ENCODE measurements at places on chromosomes 12 and 14.

DNA sequence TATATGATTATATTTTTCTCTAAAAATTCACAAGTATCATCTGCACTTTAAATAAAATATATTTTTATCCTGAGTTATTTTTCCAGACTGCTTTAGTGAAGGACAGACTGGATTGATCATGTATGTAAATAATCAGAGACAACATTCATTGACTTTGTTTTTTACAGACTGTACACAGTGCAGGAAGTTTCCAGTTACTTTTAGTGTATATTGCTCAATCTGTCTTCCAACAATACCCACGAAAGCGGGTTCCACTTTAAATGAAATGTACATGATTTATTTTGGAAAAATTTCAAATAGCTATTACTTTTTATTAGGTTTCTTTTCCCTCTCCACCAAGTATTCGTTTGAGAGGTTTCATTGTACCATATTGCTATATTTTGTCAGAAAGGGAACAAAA, 497.0 kb downstream of the FSCB start:
- DNase-seq = no peak

DNA sequence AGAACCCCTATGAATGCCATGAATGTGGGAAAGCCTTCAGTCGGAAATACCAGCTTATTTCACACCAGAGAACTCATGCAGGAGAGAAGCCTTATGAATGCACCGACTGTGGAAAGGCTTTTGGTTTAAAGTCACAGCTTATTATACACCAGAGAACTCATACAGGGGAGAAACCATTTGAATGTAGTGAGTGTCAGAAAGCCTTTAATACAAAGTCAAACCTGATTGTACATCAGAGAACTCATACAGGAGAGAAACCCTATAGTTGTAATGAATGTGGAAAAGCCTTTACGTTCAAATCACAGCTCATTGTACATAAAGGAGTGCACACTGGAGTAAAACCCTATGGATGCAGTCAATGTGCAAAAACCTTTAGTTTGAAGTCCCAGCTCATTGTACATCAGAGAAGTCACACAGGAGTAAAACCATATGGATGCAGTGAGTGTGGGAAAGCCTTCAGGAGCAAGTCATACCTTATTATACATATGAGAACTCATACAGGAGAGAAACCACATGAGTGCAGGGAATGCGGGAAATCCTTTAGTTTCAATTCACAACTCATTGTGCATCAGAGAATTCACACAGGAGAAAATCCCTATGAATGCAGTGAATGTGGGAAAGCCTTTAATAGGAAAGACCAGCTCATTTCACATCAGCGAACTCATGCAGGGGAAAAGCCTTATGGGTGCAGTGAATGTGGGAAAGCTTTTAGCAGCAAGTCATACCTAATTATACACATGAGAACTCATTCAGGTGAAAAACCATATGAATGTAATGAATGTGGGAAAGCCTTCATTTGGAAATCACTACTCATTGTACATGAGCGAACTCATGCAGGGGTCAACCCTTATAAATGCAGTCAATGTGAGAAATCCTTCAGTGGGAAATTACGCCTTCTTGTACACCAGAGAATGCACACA, 22.3 kb downstream of the ZNF268 start:
- DNase-seq = no peak

DNA sequence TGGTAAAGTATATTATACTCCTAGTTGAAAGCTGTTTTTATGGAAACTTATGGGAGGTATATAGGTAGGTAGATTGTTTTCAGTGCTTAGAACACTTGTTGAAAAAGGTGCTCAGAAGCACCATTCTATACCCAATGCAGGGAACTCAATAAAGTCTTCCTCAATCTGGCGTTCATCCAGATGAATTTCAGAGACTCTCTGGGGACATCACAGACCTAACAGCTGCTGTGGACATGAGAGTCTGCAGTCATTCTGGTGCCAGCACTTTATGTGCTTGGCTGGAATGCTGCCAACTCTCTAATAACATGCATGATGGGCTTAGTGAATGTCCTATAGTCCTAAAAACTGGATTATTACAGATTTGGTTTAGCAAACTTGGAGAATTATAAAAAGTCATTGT, 115.9 kb downstream of the NTN4 start:
- peak; percentile 86 for DNase-seq

DNA sequence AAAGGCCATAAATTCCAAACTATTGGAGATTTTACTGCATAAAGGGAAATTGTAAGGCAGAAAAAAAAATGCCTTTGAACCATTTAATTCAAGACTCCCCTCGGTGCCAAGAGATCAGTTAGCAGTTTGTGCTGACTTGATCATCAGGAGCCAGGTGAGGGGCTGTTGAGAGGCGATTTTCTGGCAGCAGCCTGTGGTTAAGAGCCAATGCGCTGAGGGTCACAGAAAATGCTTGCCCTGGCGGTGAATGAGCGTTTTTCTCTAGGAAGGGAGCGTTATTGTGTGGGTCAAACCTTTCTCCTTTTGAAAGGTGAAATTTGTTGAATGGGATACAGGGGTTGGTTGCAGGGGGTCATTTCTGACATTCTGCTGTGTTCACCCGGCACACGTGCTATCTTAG, 4.7 kb downstream of the SRRM4 start:
- no peak for DNase-seq

DNA sequence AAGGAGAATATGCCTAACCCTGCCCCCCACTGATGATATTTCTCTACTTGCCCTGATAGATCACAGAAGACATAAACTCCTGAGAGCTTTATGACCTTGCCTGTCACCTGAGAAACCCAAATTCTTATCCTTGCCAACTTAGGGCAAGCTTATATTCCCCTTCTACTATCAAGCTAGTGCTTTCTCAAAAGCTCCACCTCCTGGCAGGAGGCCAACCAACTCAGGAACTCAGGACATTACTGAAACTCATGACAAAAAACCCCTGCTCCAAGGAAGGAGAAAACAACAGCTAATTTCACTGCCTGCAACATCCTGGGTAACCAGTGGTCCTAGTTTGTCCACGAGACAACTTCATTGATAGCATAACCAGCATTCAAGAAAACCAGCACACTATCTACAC, 60.9 kb upstream of the FSCB start:
- DNase-seq = no peak

DNA sequence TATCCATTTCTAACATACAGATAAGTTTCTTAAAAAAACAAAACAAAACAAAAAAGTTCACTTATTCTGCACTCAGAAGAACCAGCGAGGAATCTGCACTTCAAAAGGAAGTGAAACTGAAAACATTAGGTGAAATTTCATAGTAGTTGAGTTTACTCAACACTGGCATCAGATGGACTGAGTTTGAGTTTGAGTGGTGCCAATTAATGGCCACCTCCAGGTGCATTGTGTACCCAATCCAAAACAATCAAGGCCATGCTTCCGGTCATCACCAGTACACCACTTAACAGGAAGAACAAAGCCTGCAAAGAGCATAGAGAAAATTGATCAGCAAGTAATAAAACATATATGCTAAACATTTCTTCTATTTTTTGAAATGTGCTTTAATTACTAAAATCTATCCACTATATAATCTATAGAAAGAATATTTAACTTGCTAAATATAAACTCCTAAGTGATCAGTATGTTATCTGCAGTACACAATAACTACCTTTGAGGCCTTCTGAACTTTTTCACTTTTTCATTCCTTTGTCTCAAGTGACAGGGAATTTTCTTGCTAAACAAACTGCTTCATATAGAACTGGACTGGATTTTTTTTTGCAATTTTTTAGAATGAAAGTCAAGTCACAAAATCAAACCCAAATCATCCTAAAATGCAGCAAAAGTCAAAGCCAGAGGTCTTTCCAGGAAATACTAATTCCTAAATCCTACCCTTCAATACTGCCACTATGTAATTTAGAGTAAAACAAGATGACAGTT, 11.5 kb downstream of the SLC38A2 start:
- DNase-seq = no peak

DNA sequence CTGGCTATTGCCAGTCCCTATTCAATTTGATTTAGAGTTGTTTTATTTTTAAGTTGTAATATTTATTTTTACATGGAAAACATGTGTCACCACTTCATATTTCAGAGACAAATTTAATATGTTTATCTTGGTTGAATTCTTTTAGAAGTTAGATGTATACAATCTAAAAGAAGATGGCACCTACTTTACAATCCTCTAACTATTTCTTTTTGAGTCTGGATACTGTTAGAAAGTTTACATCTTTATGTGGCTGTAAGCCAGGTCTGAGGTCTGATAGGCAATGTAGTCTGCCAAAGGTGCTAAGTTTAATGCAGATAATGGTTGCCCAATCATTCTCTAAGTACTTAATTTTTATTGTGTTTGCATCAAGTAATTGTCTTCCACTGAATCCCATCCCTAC, 7.2 kb upstream of the LMO3 start:
- no peak for DNase-seq

DNA sequence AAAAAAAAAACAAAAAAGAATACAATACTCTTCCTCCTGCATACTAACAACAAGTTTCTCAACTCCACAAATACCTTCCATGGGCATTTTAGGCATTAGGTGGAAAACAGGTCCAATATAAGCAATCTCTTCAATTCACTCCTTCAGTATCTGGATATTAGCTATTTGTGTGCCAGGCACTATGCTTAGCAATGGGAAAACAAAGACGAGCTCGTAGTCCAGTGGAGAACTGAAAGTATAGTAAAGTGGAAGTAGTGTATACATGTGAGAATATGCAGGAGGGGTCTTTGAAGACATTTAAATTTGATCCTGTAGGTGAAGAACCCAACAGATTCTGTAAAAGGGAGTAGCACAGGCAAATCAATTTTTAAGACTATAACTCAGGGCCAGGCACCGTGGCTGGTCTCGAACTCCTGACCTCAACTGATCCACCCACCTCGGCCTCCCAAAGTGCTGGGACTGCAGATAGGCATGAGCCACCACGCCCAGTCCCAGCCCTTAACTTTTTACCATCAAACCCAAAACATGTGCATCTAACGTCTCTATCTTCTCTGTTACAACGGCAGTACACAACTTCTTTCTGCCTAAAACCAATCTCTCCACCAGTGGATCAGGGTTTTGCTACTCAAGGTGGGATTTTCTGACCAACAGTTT, 10.6 kb downstream of the HECTD1 start:
- DNase-seq = no peak

DNA sequence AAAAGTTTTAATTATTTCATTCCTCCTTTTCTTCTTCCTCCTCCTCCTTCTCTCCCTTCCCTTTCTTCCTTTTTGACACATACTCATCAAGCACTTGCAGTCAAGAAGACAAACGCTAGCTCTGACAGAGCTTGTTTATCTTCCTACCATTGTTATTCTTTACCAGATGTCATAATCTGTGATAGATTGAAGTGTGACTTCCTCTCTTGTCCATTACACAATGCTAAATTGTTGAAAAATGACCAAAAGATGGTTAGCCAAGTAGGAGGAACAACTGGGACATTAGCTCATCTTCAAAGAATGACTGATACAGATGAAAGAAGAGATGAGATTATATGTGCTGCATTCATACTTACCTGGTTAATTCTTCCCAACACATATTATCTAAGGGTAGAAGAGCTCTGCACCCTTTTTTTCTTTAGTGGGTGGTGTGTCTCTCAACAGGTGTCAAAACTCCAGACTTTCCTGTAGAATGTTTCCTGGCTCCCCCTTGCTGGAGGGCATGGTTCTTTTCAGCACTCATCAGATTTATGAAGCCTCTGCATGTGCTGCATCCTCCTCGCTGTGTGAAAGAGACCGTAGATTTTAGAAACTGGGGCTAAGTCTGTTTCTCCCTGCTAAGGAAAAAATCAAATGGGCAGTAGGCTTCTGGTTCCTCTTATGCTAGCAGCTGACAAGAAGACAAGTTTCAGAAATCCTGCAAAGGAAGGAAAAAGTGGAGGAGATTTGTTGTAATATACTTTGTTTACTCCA, 147.1 kb downstream of the TMX1 start:
- DNase-seq = no peak

GRCh38 chr12:18108611-18109010, 18.6 kb upstream of the RERGL start:
- DNase-seq = no peak

- no peak for DNase-seq
Measured at GRCh38 chr14:23660290-23661226, 24.4 kb downstream of the DHRS2 start.

- no peak for DNase-seq
Measured at GRCh38 chr14:68568907-68569897, 223.7 kb downstream of the ZFP36L1 start.

DNA sequence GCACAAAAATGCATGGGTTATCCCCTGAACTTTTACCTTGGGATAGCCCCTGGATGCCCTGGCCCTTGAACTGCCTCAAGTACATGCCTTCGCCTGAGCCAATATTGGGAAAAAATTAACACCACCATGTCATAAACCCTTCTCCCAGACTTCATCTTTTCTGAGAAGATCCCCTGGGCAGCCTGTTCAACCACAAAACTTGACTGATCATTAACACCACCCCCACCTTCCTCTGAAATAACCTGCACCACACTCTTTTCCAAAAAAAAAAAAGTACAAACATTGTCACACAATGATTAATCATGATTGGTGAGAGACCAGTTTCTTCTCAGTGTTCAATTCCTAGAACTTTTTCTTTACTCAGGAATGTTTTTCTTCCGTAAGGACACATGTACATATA, 217.9 kb downstream of the PAX9 start:
- DNase-seq = no peak

GRCh38 chr14:53848854-53849253, 107.8 kb downstream of the BMP4 start:
- DNase-seq = no peak

GRCh38 chr12:111368788-111369495, at the start of gene PHETA1:
Gene PHETA1 (minus strand): TSS chr12:111369095. CDS start chr12:111363427, 5,668 bp downstream.
- DNase-seq = peak; percentile 84

DNA sequence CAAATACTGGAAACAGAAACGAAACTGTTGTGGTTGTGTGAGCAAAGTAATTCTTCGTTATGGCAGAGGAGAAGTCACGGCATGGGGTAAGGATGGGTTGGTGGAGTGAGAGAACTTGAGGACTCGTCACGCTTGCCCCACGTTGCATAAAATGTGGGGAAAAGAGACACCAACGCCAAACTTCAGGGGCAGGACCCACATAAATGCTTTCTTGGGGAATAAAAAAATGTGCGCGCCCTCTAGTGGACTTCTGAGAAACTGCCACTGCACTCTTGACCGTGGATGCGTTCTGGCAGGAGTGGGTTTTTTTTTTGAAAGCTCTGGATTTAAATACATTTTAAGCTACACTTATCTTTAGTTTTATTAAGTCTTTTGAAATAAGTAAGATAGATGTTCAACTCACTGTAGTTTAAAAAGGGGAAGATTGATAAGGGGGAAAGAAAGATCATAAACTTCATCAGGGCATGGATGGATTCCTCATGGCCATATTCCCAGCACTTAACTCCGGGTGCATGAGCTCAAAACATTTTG, 4.1 kb upstream of the IGF1 start:
- DNase-seq = no peak

DNA sequence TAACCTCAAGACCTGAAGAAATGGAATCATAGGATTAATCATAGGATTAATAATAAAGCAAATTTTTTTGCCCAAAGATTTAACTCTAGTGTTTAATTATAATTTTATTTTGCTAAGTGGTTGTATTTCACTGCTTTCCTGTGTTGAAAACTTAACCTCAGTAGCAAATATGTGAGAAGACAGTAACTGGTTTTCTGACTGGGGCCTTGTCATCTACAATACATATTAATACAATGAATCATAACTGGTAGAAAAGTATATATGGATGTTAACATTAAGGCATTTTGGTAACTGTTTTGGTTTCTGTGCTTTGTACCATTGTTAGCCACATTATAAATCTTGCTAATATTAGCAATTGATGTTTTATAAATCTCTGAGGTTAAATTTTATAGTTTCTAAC, 92.2 kb downstream of the ACSS3 start:
- DNase-seq = no peak
